ENCODE measurements at places on chromosomes 7 and 10. TPM values are rescaled to one million over a fixed set of nuclear protein-coding genes. Genes with fewer than 3 reads are reported as not detected.

GRCh38 chr10:32349199-32349585 is 2.2 kb upstream of the EPC1 start:
- DNase-seq = no peak

The LLCFC1 gene
- polyA plus RNA-seq = not detected

DNA sequence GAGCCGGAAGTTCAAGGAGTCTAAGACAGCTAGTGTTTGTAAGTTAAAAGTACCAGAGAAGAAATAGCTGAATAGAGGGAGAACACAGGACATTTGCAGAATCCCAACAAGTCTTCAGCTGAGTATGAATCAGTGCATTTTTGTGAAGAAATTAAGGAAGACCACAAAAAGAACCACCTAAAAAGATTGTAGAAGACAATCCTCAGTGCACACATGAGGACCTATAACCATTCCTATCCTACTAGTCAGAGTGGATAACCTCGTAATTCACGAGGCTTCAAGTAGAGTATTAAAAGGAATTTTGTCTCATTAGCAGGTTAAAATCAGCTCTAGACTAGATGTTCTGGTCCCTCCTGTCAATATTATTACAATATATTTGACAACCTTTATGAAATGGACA is 295.4 kb upstream of the KAT6B start:
- no peak for DNase-seq

The CPXM2 gene
- not detected for polyA plus RNA-seq

- no peak for DNase-seq
Observed at GRCh38 chr10:58972576-58973234, 203.7 kb upstream of the PHYHIPL start.

The ZNF727 gene
- polyA plus RNA-seq = not detected

The ARMS2 gene
- not detected for polyA plus RNA-seq

DNA sequence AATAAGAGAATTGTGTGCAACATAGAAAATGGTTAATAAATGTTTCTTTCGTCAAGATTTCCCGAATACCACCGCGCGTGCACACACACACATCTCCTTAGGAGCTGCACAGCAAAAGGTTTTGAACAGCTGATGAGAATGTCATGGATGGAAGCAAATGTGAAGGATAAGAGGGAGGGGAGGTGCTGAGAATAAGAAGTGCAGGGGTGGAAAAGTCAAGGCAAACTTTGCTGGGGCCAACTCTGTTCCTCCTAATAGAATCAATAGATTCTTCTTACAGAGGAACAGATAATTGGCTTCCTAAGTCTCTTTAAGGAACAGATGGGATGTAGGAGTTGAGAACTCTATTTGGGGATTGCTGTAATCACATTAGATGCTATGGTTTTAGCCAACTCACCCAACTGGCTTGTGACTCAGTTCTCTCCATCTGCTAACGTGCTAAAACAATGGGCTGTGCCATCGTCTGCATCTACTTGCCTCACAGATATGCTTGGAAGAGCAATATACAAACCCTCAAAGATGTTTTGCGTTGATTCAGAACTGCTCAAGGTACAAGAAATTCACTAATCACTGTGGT is 408.2 kb upstream of the CELF2 start:
- no peak for DNase-seq

GRCh38 chr10:111756217-111757061 is 427.1 kb downstream of the GPAM start:
- peak; percentile 1 for DNase-seq

The PRTFDC1 gene
- polyA plus RNA-seq = 34.0 TPM

GRCh38 chr10:132006966-132007365 is 25.2 kb upstream of the BNIP3 start:
- no peak for DNase-seq

GRCh38 chr10:11636697-11637303 is 25.4 kb upstream of the USP6NL start:
- DNase-seq = no peak

The MKI67 gene
- 42.2 TPM for polyA plus RNA-seq

DNA sequence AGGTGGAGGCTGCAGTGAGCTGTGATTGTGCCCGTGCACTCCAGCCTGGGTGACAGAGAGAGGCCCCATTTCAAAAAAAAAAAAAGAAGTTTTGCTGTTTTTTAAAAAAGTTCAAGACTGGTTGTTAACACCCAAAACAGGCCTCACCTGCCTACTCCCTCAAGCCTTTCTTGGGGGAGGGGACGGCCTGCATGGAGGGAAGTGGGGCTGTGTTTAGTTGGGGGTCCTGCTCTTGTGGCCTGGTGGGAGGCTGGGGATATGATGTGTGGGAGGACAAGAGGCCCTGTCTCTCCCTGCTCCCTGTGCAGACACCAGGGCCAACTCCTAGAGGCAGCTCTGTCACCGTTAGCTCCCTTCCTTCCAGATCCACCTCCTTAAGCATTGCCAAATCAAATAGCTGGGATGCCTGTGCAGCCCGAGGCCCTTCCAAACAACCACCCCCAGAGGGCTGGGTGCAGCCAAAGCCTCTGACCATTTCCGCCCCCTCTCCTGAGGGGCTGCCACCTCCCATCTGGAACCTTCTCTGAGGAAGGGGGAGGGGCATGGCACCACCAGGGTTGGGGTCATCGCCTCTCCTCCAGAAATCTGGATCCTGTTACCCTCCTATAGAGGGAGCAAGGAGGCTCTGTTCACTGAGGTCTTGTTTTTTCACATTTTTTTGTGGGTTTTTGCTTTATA is 32.9 kb upstream of the ANKRD2 start:
- DNase-seq = no peak

DNA sequence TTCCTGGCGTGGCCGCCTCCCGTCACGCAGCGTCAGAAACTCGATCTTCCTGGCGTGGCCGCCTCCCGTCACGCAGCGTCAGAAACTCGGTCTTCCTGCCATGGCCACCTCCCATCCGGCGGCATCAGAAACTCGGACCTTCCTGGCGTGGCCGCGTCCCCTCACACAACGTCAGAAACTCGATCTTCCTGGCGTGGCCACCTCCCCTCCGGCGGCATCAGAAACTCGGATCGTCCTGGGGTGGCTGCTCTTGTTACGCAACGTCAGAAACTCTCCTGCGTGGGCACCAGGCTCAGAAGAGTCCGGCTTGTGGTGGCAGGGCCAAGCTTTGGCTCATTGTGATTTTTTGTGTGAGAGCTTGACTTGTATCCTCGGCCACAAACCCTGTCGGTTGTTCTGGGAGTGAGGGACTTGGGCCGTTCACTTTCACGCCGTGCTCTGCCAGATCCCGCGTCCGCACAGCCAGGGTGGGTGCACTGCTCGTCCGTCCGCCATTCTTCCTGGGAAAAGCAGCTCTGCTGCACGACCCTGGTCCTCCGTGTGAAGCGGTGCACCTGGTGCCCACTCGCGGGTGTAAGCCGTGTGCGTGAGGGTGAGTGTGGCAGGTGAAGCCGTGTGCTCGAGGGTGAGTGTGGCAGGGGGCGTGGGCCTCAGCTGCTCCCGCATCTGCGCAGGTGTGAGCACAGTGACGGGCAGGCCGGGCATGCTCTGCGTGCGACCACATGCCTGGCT is 49.4 kb upstream of the SUN1 start:
- DNase-seq = no peak

- no peak for DNase-seq
Observed at GRCh38 chr7:50633414-50633710, 68.2 kb upstream of the DDC start.

- DNase-seq = peak; percentile 67
Observed at GRCh38 chr10:30359373-30360206, 10.5 kb upstream of the MTPAP start.

DNA sequence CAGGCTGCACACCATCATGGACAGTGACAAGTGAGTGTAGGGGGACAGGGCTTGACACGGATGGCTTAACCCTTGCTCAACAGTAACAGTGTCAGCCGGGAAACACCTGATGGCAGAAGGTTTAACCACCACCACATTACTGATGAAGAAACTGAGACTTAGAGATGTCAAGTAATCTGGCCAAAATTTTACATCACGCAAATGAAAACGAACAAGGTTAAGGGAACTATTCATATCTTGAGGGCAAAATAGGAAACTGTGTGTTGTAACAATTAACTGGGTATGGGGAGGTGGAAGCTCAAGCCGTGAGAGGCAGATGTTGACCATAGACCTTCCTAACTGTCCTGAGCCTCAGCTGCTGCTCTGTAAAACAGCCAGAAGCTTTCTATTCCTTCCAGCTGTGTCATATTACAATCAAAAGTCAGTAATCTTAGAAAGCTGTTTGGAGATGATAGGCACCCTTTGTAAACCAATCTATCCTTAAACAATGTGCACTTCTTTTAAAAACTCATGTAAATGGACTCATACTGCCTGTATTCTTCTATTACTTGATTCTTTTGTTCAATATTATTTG is 68.4 kb downstream of the ABCC2 start:
- no peak for DNase-seq

GRCh38 chr7:22677680-22678079 is 49.3 kb upstream of the IL6 start:
- no peak for DNase-seq

DNA sequence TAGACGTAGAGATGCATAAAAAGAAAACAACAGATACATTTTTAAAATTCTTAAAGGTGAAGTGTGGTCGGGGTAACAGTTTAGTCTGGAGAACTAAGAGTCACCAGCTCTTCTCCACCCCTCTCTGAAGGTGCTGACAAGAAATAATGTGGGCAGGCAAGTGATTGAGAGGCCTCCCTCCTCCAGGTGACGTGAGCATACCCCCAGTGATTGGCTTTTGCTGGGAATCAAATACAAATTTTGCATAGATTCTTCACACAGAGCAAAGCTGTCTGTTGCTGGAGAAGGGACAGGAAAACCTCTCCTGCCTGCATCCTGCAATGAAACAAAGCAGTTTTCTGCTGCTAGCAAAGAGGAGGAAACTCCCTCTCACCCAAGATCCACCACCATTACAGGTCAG is 115.0 kb downstream of the DGKB start:
- no peak for DNase-seq

All from A549 (cell line).